ENCODE measurements at places on chromosomes 12 and 14. TPM values are rescaled to one million over a fixed set of nuclear protein-coding genes. Genes with fewer than 3 reads are reported as not detected.

DNA sequence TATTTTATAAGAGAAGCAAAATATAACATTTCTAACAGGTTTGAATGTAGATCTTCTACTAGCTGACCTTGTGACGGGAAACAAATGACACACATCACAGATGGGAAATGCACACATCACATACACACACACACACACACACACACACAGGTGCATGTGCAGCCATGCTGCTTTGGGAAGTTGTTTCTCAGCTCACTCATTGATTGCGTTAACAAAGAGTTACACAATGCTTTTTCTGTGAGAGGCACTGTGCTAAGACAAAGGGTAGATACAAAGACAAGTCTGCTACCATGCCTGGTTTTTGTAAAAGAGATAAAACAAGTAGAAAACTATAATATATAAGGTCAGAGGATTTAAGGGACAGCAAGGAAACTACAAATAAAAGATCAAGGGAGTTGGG lies 1.3 kb upstream of the NR1H4 start:
- no peaks in the 10 kb centered on the region for H3K36me3 ChIP-seq
- no peak overlapping the region for H3K4me3 ChIP-seq
- no peak overlapping the region for H3K27ac ChIP-seq
- H3K27me3 ChIP-seq: peaks cover 12% of the 10 kb centered on the region
- H3K4me1 ChIP-seq: no peaks in the 10 kb centered on the region

DNA sequence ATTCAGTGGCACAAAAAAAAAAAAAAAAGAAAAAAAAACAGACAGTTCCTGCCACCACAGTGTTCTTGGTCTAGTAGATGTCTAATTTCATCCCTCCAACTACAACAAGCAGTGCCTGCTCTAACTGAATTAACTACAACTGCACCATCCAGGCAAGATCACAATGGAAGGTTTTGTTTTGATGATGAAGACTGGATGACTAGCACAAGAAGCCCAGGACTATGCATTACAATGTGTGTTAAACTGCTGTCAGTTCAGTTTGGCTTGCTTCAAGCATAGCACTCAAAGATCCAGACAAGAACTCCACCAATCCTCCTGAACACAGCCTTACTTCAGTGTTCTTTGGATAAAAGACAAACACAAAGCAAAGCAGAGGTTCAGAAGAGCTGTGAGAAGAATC lies 279.9 kb downstream of the GRIN2B start:
- H3K4me3 ChIP-seq: no peak overlapping the region
- H3K4me1 ChIP-seq: no peaks in the 10 kb centered on the region
- no peaks in the 10 kb centered on the region for H3K36me3 ChIP-seq
- DNase-seq: no peak
- no peaks in the 10 kb centered on the region for H3K27me3 ChIP-seq
- no peak overlapping the region for H3K27ac ChIP-seq

DNA sequence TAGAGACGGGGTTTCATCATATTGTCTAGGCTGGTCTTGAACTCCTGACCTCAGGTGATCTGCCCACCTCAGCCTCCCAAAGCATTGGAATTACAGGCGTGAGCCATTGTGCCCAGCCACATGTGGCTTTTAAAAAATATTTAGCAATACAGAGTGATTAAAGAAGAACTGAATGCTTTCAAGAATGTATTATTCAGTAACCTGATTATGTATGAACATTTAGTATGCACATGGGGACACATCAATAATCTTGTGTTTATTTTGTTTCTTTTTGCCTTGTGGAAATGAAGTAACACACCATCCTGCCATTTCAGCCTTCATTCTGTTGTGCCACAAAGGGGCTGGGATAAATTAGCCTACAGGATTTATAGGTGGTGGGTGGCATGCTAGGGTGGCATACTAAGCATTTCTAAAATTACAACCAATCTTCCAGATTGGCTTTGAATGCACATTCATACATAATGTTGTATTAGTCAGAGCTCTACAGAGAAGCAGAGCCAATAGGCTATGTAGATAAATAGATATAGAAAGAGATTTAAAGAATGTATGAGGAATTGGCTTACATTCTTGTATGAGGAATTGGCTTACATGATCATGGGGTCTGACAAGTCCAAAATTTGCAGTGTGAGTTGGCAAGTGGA lies 25.5 kb upstream of the TXNRD1 start:
- H3K4me3 ChIP-seq: no peak overlapping the region
- H3K27ac ChIP-seq: peak overlapping the region; percentile 64
- DNase-seq: peak; percentile 52
- no peaks in the 10 kb centered on the region for H3K27me3 ChIP-seq

- no peaks in the 10 kb centered on the region for H3K36me3 ChIP-seq
- H3K4me1 ChIP-seq: peaks cover 3% of the 10 kb centered on the region
- peak overlapping the region; percentile 60 for H3K4me3 ChIP-seq
These were observed 1.3 kb downstream of the NAA30 start for GRCh38 chr14:57391517-57392195.

DNA sequence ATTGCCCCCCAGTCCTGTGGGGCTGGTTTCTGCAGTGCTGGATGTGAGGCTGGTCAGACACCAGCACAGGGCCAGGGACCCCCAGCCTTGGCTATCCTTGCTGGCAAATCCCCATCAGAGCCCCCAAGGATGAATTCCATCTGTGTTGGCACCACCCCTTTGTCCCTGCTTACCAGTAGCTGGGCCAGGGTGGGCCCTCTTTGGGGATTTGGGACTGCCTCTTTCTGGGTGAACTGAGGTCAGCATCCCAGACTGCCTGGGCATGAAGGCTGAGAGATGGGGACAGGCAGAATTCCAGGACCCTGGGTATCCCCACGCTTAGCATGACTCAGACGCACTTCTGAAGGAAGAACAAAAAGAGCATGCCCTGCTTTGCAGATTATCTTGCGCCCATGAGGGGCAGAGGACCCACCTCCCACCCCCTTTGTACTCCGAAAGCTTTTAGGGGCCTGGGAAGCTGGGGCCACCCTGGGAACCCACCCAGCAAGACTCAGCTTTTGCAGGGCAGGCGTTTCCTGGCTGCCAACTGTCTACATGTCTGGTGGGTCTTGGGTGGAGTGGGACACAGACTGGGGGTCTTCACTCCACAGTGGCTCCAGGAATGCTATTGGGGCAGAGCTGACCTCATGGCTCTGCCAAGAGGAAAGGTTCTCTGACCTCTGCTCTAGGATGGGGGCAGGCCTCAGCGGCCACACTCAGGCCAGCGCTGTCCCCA lies 26.8 kb downstream of the RFLNA start:
- peaks cover 16% of the 10 kb centered on the region for H3K27me3 ChIP-seq
- H3K4me3 ChIP-seq: no peak overlapping the region
- peak; percentile 19 for DNase-seq
- H3K27ac ChIP-seq: no peak overlapping the region
- H3K36me3 ChIP-seq: peaks cover 32% of the 10 kb centered on the region

Gene CLEC2B
- polyA plus RNA-seq: 0.31 TPM

- no peak overlapping the region for H3K27ac ChIP-seq
- H3K27me3 ChIP-seq: 0 out of 2 replicates have a peak, but pooled peaks cover 2% of the 10 kb centered on the region
- no peaks in the 10 kb centered on the region for H3K4me1 ChIP-seq
These were observed 52.0 kb downstream of the KLRG1 start for GRCh38 chr12:9041321-9041720.

Gene RASAL1
- polyA plus RNA-seq: not detected

DNA sequence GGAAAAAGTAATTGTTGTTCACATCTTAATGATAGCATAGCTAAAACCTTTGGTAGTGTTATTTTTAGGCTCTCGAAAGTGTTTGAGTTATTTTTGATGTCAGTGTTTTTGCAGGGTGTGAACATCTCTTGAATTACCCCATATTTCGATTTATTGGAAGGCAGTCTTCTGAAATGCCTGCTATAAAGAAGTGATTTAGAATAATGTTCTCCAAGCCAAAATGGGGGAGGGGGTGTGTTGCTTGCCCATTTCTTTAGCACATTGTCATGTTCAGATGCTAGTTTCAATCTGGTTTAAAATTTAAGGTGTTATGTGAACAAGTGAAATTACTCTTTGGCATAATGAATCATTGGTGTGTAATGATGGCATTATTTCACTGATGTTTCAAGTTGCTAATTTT lies 110.6 kb downstream of the SYNE2 start:
- no peak overlapping the region for H3K27ac ChIP-seq
- no peaks in the 10 kb centered on the region for H3K27me3 ChIP-seq
- no peak overlapping the region for H3K4me3 ChIP-seq

DNA sequence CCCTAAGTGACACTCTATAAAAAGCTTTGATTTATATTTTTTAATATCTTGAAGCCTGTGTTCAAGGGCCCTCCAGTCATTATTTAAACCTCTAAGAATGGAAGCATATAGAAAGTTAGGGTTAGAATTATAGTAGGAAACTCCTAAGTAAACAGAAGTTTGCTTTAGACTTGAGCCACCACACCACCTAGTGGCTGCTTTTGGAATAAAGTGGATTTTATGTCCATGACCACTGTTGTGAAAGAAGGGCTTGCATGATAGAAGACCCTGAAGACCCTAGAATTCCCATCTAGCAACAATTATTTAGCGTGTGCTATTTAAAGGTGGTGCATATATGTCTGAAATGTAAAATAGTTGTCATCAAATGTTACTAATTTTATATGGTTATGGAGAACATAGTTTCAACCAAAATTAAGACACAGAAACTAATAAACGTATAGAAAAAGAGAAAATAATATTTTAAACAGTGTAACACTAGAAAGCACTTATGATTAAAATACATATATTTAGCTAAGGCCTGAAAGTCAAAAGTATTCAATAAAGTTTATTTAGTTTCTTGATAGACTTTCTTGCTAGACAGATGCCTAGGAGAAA lies 21.3 kb downstream of the LRRIQ1 start:
- H3K27me3 ChIP-seq: no peaks in the 10 kb centered on the region
- no peak overlapping the region for H3K27ac ChIP-seq
- peak; percentile 41 for DNase-seq
- no peaks in the 10 kb centered on the region for H3K4me1 ChIP-seq
- H3K36me3 ChIP-seq: no peaks in the 10 kb centered on the region

GRCh38 chr12:5480218-5480937 lies 48.5 kb downstream of the NTF3 start:
- H3K36me3 ChIP-seq: peaks cover 12% of the 10 kb centered on the region
- H3K27me3 ChIP-seq: no peaks in the 10 kb centered on the region
- DNase-seq: peak; percentile 59
- peak overlapping the region; percentile 97 for H3K27ac ChIP-seq
- no peak overlapping the region for H3K4me3 ChIP-seq

DNA sequence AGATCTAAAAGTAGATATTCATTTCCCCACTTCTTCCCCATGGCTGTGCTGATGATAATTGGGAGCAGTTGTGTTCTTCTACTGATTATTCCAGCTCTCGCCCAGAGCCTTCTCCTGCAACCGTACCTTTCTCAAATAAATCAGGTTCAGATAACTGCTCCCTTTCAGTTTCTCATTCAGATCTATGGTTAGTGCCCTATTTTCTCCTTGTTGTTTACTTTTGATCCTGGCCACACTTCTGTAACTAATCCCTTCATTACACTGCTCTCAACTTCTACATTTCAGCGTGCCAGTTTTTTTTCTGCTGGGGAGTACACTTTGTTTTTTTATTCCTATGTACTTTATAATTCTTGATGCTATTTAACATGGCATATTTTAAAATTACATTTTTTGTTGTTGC lies 2.8 kb upstream of the STRAP start:
- no peak overlapping the region for H3K4me3 ChIP-seq
- peaks cover 2% of the 10 kb centered on the region for H3K36me3 ChIP-seq
- DNase-seq: no peak
- no peaks in the 10 kb centered on the region for H3K27me3 ChIP-seq

Gene HCAR3
- not detected for polyA plus RNA-seq
